ENCODE measurements at places on chromosomes 2 and 18.

DNA sequence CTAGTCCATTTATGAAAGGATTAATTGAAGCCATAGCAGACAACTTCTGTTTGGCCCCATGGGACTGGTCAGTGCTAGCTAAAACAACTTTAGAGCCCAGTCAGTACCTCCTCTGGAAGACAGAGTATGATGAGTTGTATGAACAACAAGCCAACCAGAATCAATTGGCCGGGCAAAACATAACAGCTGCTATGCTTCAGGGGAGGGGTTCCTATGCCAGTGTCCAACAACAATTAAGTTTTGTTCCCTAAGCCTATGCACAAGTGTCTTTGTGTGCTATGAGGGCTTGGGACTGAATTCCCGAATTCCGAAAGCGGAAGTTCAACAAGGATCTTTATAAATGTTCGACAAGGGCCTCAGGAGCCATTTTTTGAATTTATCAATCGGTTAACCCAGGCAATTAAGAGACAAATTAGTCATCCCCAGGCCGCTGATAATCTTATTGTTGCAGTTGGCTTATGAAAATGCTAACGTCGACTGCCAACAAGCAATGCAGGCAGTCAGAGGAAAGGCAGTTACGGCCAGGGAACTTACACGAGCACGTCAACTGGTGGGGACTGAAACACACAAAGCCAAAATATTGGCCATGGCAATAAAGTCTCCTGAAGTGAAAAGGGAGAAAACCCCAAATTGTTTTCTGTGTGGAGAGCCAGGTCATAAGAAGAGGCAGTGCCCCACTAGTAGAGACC lies 57.9 kb downstream of the ZNF638 start:
- no peak for DNase-seq

DNA sequence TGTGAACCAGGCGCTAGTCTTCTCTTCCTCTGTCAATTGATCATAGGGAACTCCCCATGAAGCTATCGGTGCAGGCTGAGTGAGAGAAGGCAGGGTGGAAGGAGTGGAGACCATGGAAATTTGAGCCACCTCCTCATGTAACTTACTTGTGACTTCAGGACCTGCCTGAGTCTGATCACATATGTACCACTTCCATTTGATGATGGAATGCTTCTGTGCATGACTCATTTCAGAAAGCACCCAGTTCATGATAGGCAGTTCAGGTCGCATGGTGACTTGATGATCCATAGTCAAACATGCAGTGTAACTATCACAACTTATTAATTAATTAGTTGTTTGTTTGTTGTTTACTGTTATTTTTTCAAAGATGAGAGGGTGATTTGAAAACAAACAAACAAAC lies 1296.7 kb downstream of the SUCLG1 start:
- DNase-seq = no peak

DNA sequence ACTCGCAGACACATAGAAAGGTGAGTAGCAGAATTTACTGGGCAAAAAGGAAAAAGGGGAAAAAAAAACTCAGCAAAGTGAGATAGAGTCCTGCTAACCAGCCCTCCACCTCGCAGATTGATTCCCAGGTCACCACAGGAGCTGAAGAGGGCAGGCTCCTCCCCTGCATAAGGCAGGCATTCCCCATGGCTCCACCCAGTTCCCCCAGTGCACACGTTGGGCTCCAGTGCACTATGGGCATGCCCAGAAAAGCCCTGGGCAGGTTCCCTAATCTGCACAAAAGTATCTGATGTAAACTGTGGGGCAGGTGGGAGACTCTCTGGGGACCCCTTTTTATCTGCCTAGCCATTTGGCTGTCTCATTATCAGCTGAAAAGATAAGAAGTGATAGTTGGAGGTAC lies 461.2 kb upstream of the TMEFF2 start:
- no peak for DNase-seq

- DNase-seq = no peak
These were observed 303.8 kb downstream of the TDRD15 start for GRCh38 chr2:21427606-21428005.

DNA sequence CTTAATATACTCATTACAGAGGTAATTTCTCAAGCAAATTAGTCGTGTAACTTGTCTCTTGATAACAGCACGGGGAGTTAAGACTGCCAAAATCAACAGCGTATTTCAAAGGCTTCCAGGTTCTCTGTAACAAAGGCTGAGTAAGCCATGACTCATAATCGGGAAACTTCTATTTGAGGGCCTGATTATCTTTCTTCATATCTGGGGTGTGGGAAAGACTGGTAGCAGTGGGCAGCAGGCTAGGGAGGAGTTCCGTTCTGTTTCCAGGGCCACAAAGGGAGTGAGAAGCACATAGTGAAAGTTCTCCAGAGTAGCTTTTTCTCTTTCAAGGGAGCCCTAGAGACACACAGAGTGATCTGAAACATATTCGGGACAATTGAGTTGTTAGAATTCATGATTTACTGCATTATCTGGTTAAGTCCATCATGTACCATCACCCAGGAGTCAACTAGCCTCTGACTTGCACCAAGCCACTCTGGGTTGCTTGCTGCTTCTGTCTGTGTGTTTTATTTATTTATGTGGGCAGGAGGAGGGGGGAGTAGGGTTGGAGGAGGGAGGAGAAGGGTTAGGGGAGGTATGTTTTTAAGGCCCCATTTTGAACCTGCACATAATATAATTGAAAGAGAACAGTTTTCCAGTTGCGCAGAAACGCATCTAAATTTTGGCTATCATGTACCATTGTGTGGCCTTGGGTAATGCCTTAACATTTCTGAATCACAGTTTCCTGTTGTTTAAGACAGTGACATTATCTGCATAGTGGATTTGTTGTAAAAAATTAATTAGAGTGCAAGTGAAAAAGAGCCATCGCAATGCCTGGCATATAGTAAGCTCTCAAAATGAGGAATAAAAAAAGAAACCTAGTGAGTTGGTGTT lies 80.5 kb upstream of the ITPRID2 start:
- DNase-seq = no peak

GRCh38 chr2:121135168-121135853 lies 149.7 kb downstream of the TFCP2L1 start:
- DNase-seq = no peak

DNA sequence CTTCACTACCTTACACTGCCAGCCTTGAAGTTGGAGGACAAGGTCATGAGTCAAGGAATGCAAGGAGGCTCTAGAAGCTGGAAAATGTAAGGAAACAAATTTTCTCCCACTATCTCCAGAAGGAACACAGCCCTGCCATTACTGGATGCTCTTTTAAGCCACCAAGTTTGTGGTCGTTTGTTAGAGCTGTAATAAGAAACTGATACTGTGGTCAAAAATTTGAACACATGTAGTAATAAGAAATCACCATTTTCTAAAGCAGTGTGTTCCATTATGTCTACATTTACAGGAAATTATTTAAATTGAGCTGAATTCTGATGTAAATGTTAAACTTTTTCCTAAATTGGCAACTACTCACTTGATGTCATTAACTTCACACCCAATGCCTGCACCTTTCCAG lies 729.0 kb downstream of the KCNJ3 start:
- DNase-seq = no peak

GRCh38 chr2:75828826-75829225 lies 118.1 kb upstream of the GCFC2 start:
- no peak for DNase-seq

GRCh38 chr18:59704146-59704545 lies 6.9 kb upstream of the CCBE1 start:
- DNase-seq = no peak

GRCh38 chr18:42274488-42275137 lies 319.6 kb downstream of the PIK3C3 start:
- no peak for DNase-seq

- DNase-seq = no peak
These were observed 93.7 kb downstream of the MAPK4 start for GRCh38 chr18:50653402-50654093.
